ENCODE measurements at places on chromosomes 5 and 9.

GRCh38 chr5:174145091-174145490, 99.6 kb downstream of the NSG2 start:
- no peak for DNase-seq

GRCh38 chr5:132663771-132664695, 6.1 kb downstream of the IL13 start:
- no peak for DNase-seq

DNA sequence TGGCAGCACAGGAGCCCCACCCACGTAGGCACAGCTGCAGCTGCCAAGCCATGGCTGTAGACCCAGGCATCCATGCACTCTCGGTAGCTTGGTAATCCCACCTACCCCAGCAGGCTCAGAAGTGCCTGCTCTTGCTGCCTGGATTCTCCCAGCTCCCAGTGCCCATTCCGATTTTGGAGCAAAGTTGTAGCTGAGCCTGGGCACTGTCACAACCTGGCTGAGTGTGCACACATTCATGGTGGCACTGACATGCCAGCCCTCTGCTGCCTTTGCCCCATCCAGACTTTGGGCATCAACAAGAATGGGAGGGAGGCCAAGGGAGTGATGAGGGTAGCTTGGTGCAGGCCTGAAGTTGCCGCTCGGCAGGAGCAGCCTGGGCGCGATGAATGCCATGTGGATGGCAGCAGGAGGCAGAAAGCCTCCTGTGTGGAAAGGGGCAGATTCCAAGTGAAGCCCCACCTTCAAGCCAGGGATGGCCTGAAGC, 936.6 kb upstream of the PTPRD start:
- DNase-seq = no peak

DNA sequence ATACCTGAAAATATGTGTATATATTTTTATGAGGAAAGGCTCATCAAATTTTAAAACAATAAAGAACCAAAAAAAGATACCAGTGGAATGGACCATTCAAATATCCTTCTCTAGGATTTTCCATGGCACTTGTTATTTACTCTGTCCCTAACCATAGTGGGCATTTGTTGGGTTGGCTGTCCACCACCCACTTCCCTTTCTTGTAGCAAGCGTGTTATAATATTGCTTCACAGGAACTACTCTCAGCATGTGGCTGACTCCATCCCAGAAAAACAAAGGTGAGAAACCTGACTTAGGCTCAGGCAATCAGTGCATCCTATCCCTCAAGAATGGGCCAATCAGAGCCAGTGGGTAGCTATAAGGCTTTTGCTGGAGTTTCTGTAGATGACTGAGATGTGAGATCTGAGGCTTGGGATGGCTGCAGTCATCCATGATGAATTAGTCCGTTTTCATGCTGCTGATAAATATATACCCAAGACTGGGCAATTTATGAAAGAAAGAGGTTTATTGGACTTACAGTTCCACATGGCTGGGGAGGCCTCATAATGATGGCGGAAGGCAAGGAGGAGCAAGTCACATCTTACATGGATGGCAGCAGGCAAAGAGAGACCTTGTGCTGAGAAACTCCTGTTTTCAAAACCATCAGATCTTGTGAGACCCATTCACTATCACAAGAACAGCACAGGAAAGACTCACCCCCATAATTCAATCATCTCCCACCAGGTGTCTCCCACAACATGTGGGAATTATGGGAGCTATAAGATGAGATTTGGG, 17.2 kb downstream of the C5orf63 start:
- DNase-seq = no peak

DNA sequence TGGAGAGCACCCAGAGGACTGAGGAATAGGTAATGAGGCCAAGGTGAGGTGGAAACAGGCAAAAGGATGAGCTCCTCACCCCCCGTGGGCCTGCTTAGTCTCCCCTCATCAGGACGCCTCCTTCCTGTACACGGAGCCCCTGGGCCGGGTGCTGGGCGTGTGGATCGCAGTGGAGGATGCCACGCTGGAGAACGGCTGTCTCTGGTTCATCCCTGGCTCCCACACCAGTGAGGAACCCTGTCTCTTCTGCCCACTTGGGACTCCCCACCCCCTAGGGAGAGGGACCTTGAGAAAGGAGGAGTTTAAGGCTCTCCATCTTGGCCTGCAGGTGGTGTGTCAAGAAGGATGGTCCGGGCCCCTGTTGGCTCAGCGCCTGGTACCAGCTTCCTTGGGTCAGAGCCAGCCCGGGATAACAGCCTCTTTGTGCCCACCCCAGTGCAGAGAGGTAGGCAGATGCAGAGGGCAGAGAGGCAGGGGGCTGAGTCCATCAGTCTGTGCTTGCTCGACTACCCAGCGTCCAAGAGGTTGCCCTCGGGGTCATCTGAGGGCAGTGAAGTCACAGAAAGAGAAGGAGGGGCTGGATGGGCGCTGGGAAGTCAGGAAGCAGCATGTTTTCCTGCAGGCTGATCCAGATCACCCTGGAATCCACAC, 7.0 kb downstream of the DOLK start:
- DNase-seq = no peak

GRCh38 chr5:51829230-51829629, 446.0 kb downstream of the ISL1 start:
- DNase-seq = no peak

GRCh38 chr5:33692980-33693379, 198.8 kb downstream of the ADAMTS12 start:
- DNase-seq = no peak

GRCh38 chr5:116441223-116441622, 133.4 kb downstream of the SEMA6A start:
- DNase-seq = peak; percentile 30

GRCh38 chr9:108885643-108886348, 23.7 kb downstream of the ACTL7A start:
- DNase-seq = peak; percentile 86

GRCh38 chr5:33524476-33524875, 83.7 kb downstream of the TARS1 start:
- no peak for DNase-seq

DNA sequence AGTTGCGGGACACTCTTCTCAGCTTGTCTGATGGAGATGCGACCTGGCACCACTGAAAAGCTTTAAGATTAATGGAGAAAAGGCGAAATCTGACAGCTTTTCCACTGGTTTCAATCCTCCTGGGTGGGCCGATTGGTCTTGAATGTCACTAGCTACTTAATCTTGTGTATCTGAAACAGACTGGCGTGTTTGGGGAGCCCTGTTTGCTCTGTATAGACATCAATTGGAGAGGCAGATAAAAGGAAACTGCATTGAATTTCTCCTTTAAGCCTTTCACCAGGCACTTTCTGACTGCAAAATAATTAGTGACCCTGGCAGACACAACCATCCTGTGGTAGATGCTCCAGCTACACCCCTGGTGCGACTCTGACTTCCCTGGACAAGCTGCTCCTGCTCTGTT, 224.2 kb downstream of the NDUFS4 start:
- DNase-seq = no peak

GRCh38 chr5:1593903-1594356, 70.2 kb upstream of the LPCAT1 start:
- no peak for DNase-seq

- DNase-seq = no peak
Measured at GRCh38 chr5:74241751-74242140, 398.8 kb downstream of the ENC1 start.

GRCh38 chr9:94157050-94157801, 73.0 kb downstream of the PTPDC1 start:
- peak; percentile 93 for DNase-seq

DNA sequence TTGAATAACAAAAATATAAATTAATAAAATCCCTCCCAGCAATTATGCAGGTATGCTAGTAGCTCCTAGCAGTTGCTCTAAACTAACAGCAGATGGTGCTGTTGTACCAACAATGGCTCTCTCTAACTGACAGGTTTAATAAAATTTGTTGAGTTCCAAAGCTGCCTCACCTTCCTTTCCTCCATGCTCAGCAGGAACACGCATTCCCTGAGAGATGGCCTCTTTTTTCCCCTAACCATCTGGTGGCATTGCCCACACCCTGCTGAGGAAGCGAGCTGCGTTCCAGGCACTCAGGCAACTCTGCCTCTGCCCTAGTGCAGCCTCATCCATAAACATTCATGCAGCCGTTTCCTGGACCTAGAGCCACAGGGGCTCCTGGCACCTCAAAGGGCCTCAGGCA, 106.2 kb downstream of the KLHL3 start:
- DNase-seq = no peak

GRCh38 chr5:141094481-141095262, at the start of gene PCDHB2:
PCDHB2 (plus strand) TSS chr5:141094615; CDS start chr5:141094791, 176 bp downstream.
- no peak for DNase-seq

- no peak for DNase-seq
Measured at GRCh38 chr5:158819840-158820620, 279.7 kb downstream of the EBF1 start.

GRCh38 chr5:41707853-41708603, 162.2 kb downstream of the OXCT1 start:
- peak; percentile 39 for DNase-seq

DNA sequence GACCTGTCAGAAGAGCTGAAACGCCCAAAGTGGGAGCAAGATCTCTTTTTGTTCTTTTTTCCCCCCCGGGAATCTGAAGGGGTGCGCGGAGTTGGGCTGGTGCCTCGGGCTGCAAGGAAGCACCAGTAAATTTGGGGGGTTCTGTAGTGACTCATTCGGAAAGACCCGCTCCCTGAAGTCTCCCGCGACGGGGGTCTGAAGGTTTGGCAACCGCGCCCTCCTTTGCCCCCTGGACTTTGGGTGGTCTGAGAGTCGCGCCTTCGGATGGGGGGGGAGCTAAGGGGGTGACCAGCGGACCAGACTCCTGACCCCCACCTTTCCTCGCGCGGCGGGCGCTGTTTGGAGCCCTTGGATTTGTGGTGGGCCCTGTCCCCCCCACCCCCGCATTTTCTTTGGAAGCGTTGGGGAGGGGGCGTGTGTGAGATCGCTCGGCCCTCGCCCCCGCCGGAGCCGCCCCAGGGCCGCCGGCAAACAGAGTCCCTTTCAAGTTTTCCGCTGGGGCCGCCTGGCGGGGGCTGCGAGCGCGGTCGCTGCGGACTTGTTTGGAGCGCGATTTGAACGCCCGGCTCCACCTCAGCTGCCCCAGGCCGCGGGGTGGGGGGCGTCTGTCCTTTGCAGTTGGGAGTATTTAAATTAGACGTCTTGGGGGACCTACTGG, 2.0 kb downstream of the CXXC5 start:
- no peak for DNase-seq

DNA sequence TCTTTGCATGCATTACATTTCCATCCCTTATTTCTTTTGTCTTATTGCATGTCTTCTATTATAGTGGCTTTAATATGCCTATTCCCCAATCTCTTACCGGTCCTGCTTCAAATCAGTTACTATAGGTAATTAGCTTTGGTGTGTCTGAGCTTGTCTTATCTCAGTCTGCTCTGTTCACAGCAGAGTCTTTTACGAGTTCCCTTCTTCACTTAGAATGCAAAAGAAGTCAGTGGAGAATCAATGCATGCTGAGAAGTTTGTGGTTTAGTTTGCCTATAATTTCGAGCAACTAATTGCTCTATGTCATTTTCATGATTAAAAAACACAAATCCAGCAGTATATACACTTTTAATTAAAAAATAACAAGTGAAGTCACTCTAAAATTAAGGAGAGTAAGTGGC, 545.0 kb downstream of the SLCO4C1 start:
- no peak for DNase-seq

- no peak for DNase-seq
Measured at GRCh38 chr9:69188975-69189374, 14.9 kb downstream of the TJP2 start.

- DNase-seq = no peak
Measured at GRCh38 chr9:101381833-101382342, 2.9 kb downstream of the BAAT start.

GRCh38 chr5:157748760-157749461, 5.4 kb downstream of the LSM11 start:
- DNase-seq = no peak

DNA sequence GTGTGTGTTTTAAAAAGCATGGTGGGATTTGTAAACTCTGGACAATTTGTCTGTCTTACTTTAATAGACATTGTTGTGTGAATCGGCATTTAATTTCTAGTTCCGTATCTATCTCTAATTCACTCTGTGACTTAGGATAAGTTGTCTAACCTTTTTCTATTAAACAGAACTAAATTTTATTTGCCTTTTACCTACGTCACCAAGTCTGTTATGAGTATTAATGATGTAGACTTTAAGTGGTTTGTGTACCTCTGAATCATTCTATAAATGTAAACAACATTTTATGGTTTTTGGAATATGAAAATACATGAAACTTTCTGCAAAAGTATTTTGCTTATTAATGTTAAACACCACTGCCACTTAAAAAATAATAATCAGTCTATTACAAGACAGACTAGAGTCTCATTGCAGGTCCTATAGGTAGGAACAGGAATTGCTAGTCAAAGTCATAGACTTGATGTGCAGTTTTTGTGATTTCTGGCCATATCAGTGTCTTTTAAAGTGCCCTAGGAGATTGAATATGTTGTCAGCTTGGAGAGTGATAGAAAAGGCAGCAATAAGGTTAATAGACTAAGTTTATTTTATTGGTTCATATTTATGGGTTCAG, 5.6 kb downstream of the RBM27 start:
- DNase-seq = no peak

DNA sequence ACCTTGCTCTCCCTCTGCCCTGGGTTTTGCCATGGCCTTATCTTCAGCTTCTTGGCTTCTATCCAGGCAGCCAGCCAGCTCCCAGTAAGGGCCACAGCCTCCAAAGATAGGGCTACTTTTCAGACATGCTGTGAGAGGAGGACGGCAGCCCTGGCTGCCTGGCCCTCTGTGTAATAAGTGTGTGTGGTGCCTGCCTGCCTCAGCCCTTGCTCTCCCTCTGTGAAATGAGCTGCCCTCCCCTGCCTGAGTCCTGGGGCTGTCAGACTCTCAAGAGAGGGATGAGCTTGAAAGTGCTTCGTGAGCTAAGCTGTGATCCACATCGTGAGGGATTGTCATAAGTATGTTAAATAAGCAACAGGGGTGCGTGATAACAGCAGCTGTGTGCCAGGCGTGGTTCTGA, 8.1 kb downstream of the NDST1 start:
- DNase-seq = no peak

DNA sequence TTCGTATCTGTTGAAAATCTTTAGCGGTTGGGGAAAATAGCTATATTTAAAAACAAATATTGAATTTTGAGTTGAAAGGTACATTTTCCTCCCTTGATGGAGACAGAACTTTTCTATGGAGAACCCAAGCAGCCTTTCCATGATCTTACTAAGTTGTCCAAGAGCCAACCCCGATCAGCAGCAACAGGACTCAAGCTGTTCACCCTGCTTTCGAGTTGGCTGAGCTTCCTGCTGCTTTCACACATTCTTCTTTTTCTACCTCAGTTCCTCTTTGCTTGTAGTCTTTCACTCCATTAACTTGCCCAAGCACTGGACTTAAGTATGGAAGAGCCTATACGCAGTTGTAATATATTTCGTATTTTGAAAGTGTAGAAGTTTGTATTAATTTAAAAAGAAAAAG, 59.4 kb downstream of the IL6ST start:
- DNase-seq = no peak

DNA sequence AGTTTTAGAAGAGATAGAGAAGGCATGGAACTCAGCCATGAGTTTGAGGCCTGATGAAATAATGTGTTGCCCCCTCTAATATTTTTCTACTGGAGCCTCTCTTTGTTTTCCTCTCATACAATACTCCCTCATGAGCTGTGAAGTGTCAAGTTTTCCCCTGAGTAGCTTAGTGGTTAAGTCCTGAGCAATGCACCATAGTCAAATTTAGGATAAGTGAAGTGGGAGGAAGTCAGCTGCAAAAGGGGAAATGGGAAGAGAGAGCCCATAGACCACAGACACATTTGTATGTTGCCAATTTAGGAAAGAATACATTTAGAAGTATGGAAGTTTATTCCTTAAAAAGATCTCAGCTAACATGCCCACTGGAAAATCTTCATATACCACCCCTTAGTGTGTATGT, 171.5 kb upstream of the NREP start:
- no peak for DNase-seq

GRCh38 chr9:76716085-76716672, 48.1 kb upstream of the PCA3 start:
- DNase-seq = peak; percentile 27
